K562 (cell line): ENCODE measurements at places on chromosomes 3 and 15. TPM values are rescaled to one million over a fixed set of nuclear protein-coding genes. Genes with fewer than 3 reads are reported as not detected.

GRCh38 chr15:79172032-79172481 lies 81.5 kb upstream of the RASGRF1 start:
- no peaks in the 10 kb centered on the region for H3K36me3 ChIP-seq
- peak; percentile 35 for DNase-seq
- H3K27ac ChIP-seq = no peak overlapping the region
- peaks cover 5% of the 10 kb centered on the region; the same call in 2 of the 3 replicates for H3K4me1 ChIP-seq

- no peak overlapping the region for H3K4me3 ChIP-seq
- H3K4me1 ChIP-seq = no peaks in the 10 kb centered on the region
- H3K27me3 ChIP-seq = no peaks in the 10 kb centered on the region
- no peaks in the 10 kb centered on the region for H3K36me3 ChIP-seq
- no peak for DNase-seq
These were observed 44.5 kb downstream of the KY start for GRCh38 chr3:134606033-134607025.

GRCh38 chr15:89888214-89888804 lies 5.5 kb downstream of the AP3S2 start:
- no peak for DNase-seq
- H3K4me3 ChIP-seq = no peak overlapping the region

- no peaks in the 10 kb centered on the region for H3K36me3 ChIP-seq
- H3K27me3 ChIP-seq = no peaks in the 10 kb centered on the region
- no peaks in the 10 kb centered on the region for H3K4me1 ChIP-seq
- no peak overlapping the region for H3K27ac ChIP-seq
These were observed 67.0 kb upstream of the SLC25A26 start for GRCh38 chr3:66153481-66154443.

- no peaks in the 10 kb centered on the region for H3K4me1 ChIP-seq
- H3K36me3 ChIP-seq = peaks cover 38% of the 10 kb centered on the region
- no peak for DNase-seq
- H3K27me3 ChIP-seq = no peaks in the 10 kb centered on the region
- no peak overlapping the region for H3K4me3 ChIP-seq
- H3K27ac ChIP-seq = no peak overlapping the region
These were observed 54.6 kb downstream of the CAPN3 start for GRCh38 chr15:42413920-42414319.

- H3K36me3 ChIP-seq = no peaks in the 10 kb centered on the region
- H3K27ac ChIP-seq = no peak overlapping the region
- DNase-seq = no peak
- H3K27me3 ChIP-seq = no peaks in the 10 kb centered on the region
These were observed 43.2 kb downstream of the TMEM39A start for GRCh38 chr3:119420196-119420595.

DNA sequence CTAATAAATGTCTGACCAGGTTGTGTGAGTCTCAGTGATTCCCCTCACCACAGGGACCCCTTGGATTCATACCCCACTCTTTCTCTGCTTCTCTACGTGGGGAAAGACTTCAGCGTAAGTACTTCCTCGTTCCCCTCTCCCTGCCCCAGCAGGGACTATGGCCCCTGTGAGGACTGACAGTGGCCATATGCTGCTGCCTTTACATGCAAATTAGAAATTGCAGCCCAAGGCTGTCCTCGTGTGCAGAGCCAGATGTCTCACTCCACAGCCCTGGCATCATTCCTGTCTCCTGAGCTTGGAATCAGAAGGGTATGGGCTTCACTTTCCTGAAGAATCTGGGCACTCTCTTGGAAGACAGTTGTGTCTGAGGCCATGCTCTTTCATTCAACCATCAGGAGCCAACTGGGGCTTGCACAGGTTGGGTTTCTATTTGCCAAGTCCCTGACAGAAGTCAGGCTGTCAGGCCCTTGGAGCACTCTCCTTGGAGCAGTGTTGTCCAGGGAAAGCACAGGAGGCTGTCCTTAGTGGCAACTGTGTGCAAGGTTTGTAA lies 30.5 kb upstream of the IQCF2 start:
- DNase-seq = no peak
- H3K4me3 ChIP-seq = no peak overlapping the region
- no peaks in the 10 kb centered on the region for H3K4me1 ChIP-seq
- no peak overlapping the region for H3K27ac ChIP-seq

- H3K4me1 ChIP-seq = no peaks in the 10 kb centered on the region
- H3K27ac ChIP-seq = no peak overlapping the region
- H3K36me3 ChIP-seq = no peaks in the 10 kb centered on the region
- no peak for DNase-seq
- H3K27me3 ChIP-seq = no peaks in the 10 kb centered on the region; the same call in 2 of the 3 replicates
- H3K4me3 ChIP-seq = no peak overlapping the region
These were observed 20.4 kb upstream of the NTRK3 start for GRCh38 chr15:88276821-88277410.

GRCh38 chr3:151428386-151428785 lies 32.5 kb downstream of the IGSF10 start:
- no peaks in the 10 kb centered on the region for H3K36me3 ChIP-seq
- DNase-seq = no peak
- no peak overlapping the region for H3K27ac ChIP-seq
- H3K27me3 ChIP-seq = 0 out of 2 replicates have a peak, but pooled peaks cover 5% of the 10 kb centered on the region

Gene RUVBL1
- 106 and 110 TPM in 2 replicates for total RNA-seq

Gene SLC12A1
- not detected in 2 replicates for total RNA-seq

Gene DLEC1
- total RNA-seq = 0.02 TPM in 1 of 2 replicates, not detected in the other

Gene SPTBN5
- total RNA-seq = 0.02 TPM in 1 of 2 replicates, not detected in the other

Gene SLC6A6
- 194 and 203 TPM in 2 replicates for total RNA-seq

Gene LRTM1
- total RNA-seq = not detected in 2 replicates

Gene DGKG
- total RNA-seq = 0.29 TPM in 1 of 2 replicates, not detected in the other
